ENCODE measurements at places on chromosomes 7 and 10.
A peak's percentile ranks its signal among the peaks of the same experiment; 100 is the strongest.

GRCh38 chr10:770975-771374 is 81.5 kb upstream of the DIP2C start:
- DNase-seq: no peak

- no peak for DNase-seq
These were observed 76.9 kb upstream of the AGR3 start for GRCh38 chr7:16958724-16959123.

DNA sequence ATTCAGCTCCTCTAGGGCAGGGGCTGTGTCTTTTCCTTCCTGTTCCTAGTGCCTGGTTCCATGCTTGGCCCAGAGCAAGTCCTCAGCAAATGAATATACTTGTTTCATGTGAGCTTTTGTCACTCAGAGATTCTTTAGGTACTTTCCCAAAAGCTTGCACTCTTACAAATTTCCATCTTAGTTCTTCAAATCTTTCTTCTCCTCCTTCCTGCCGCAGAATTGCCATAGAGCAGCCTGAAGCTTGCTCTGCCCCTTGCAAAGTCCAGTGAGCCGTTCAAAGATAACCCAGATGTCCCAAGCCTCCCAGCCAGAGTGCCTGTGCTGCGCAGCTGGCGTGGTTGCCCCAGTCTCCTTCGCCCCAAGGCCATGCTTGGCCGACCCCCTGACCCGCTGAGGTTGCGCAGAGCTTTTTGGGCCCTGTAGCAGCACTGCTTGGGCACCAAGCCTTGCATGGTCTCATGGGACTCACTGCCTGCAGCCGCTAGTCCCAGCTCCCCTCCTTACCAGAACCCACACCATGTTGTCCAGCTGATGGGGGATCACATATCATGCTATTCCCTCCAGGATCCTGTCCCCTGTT is 20.7 kb downstream of the CHST3 start:
- DNase-seq: no peak

DNA sequence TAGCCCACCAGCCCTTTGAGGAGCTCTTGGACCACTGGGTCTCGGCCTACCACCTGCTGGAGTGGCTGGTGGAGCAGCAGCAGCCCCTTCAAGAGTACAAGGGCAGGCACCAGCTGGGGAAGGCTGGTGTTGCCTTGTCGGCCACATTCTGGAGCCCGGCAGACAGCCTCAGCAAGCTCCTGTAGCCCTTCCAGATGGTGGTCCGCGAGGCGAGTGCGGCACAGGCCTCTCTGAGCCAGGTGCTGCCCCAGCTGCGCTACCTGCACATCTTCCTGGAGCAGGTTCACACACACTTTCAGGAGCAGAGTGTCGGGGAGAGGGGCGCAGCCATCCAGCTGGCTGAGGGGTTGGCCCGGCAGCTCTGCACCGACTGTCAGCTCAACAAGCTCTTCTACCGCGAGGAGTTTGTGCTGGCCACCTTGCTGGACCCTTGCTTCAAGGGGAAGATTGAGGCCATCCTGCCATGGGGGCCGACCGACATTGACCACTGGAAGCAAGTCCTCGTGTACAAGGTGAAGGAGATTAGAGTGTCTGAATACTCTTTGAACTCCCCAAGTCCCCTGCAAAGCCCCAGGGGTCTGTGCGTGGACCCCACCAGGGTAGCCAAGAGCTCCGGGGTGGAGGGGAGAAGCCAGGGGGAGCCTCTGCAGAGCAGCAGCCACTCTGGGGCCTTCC is 7.0 kb upstream of the ACTR3C start:
- no peak for DNase-seq

DNA sequence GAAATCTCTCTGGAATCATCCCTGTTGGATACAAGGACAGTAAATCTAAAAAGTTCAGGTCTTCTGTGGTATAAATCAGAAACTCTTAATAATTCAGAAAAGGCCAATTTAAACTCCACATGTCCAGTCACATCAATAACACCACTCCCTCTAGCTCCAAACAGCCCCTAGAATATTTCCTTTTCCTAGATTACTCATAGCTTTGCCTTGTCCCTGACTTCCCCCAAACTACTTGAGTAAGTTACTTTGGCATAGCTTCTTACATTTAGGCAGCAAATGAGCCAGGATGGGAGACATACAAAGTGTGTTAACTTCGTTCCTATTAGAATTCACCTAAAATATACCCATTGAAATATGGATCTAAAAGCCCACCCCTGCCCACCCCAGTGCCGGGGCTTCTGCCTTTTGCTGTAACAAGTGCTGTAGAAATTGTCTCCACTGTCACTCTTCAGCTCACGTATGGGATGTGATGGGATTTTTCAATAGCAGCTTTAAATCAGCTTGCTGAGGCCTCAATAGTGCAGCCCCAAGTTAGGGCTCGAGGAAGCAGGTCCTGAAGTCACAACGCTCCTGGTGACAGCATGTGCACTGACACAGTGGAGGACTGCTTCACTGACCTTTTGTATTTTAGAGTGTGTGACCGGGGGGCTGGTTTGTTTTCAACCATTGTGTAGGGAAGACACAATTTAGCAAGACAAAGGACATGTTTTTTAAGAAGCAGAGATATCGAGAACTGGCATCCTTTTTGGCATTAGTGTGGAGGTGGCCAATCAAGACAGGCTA is 218.2 kb upstream of the KMT2E start:
- DNase-seq: no peak

GRCh38 chr10:86481761-86482160 is 39.8 kb downstream of the WAPL start:
- no peak for DNase-seq

- DNase-seq: no peak
These were observed 113.8 kb upstream of the ADO start for GRCh38 chr10:62690703-62691102.

DNA sequence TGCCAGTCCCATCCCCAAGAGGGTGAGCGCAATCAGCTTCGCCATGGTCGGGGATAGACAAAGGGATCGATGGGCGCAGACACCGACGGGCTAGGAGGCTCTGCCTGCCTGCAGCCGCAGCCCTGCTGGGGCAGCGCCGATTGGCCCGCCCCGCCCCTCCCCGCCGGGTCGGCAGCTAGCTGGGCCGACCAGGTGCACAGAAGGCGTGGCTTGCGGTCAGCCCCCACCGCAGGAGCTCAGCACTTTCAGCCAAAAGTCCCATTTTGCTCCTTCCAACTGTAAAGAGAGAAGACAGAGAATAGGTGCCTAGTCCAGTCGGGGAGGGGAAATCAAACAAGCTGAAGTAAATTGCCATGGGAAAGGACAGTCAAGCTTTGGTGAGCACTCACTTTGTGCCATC is at the start of gene PON1:
PON1 (minus strand) TSS at position 102 of the 400 bp plus-strand sequence; CDS start at position 45, 57 bp downstream.
- DNase-seq: no peak

DNA sequence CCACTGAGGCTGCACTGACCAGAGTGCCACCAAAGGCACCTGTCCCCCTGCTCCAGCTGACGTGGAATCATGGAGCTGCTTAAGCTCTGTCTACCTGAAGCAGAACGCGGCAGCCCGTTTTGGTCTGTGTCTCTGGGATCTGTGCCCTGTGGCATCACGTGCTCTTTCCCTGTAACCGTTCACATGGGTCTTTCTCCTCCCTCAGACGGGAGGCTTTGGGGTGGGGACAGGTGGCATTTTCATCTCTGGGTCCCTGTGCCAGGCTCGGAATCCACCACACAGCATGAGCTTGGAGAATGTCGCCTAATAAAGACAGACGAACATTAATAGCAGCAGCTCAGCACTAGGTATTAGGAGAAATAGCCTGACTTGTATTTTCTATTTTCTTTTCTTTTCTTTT is 1.6 kb upstream of the ADAP1 start:
- no peak for DNase-seq

GRCh38 chr7:33904681-33905388 is 504 bp upstream of the BMPER start:
- no peak for DNase-seq

- DNase-seq: no peak
These were observed 2.6 kb upstream of the PCBD1 start for GRCh38 chr10:70890917-70891431.

DNA sequence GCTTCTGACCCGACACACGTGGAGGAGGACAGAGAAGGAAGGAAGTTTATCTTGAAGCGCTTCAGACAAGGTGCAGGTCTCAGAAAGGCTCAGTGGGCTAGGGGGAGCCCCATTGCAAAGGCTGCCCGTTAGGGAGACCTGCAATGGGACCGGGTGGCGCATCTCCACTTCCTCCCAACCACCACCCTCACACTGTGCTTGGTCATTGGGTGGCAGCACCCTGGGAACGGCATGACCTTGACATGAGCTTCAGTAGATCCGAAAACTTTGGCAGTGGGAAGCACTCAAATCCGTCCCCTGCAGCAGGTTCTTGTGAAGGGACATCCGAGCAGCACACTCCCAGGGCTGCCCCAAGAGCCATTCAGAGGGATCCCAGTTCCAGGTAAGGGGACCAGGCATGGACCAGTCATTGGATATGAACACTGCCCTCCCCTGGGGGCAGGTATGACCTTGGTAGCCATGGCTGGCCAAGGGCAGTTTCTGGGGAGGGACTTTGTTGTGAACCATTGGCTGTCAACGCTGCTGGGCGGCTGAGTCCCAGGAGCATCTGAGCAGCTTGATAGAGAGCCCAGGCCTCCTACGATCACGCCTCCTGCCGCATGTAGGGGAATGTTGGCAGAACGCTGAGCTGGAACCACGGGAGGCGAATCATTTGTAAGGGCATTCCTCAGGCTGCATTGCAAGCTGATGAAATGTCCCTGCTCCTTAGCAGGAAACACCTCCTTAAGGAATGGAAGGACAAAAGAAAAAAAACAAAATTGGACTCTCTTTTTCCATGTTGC is 31.7 kb downstream of the GALNTL5 start:
- DNase-seq: no peak

GRCh38 chr7:29352041-29352440 is 157.5 kb downstream of the CHN2 start:
- DNase-seq: no peak

DNA sequence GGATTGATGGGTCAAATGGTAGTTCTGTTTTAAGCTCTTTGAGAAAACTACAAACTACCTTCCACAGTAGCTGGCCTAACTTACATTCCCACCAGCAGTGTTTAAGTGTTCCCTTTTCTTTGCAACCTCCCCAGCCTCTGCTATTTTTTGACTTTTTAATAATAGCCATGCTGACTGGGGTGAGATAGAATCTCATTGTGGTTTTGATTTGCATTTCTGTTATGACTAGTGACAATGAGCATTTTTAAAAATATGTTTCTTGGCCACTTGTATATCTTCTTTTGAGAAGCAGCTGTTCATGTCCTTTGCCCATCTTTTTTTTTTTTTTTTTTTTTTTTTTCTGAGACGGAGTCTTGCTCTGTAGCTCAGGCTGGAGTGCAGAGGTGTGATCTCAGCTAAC is 155.2 kb upstream of the BMPER start:
- no peak for DNase-seq

DNA sequence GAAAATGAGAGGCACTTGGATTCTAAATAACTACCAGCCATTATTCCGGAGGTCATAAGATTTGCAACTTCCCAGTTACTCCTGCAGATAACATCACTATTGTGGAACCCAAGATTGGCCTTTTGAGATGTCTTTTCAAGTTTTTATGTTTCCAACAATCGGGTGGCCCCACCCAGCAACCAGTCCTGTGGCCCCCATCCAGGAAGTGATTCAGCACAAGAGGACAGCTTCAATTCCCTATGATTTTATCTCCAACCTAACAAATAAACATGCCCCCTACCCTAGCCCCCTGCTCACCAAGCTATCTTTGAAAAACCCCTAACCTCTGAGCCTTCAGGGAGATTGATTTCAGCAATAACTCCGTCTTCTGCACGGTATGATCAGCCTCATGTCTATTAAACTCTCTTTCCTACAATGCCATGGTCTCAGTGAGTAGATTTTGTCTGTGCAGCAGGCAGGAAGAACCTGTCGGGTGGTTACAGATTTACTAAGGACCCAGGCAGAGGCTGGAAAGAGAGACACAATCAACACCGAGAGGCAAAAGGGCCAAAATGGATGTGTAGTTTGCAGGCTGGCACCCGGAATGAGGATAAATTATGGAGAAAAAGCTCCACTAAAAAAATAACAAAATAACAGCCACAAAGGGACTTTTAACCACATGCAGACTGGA is 83.9 kb upstream of the UNC5B start:
- DNase-seq: no peak

- DNase-seq: peak; percentile 39
These were observed 955.6 kb downstream of the GATA3 start for GRCh38 chr10:9010093-9010492.

GRCh38 chr7:140576589-140576988 is 64.0 kb downstream of the DENND2A start:
- DNase-seq: no peak

GRCh38 chr7:99984593-99984992 is 8.8 kb upstream of the AZGP1 start:
- DNase-seq: no peak

DNA sequence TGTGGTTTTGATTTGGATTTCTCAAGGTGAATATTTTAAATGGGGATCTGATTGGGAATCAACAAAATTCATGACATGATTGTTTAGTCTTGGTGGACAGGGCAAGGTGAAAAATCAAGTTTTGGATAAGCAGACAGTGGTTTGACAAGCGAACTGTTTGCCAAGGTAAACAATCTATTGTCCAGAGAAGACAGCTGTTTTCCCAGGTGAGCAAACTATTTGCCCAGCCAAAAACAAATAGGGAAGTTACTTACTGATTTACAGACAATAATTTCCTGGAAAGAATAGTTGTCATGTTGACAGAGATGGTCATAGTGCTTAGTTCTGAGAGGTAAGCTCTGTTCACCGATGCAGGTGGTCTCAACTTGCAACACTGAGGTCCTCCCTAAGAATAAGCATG is 94.0 kb upstream of the STEAP1B start:
- DNase-seq: no peak

GRCh38 chr10:116808706-116809105 is 40.6 kb upstream of the ENO4 start:
- DNase-seq: no peak

DNA sequence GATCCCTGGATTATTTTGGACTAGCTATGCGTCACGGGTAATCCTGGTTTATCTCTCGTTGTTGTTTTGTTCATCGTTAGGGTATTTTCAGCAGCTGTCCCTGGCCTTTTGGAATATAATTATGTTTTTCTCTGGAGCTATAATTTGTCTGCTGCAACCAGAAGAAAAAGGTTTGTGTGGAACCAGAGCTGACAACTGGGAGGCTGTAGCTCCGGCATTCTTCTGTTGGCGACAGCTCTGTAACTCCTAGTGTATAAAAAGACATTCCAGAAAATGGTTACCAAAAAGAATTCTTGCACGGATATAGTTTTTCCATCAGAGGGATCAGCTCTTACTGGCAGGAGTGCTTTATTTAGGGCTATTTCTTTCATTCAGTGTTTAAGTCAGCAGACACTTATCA is 130.9 kb upstream of the PRR15 start:
- DNase-seq: no peak

DNA sequence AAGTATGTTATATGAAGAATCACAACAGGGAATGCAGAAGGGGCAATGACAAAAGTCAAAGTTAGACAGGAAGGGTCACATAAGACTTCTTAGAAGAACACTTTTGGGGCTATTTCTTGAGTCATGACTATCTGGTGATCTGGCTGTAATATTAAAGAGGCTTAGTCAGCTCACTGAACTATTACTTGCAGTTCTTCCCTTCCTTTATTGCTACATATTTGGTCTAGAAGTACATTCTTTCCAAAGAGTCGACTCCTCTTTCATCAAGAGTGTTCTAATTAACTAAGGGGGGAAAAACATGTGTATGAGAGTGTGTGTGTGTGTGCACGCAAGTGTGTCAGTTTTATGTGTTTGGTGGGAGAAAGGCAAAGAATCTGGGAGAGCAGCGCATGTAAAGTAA is 247.3 kb upstream of the LRRTM3 start:
- DNase-seq: no peak
